ENCODE measurements at places on chromosomes 11 and 22.
A peak's percentile ranks its signal among the peaks of the same experiment; 100 is the strongest.

DNA sequence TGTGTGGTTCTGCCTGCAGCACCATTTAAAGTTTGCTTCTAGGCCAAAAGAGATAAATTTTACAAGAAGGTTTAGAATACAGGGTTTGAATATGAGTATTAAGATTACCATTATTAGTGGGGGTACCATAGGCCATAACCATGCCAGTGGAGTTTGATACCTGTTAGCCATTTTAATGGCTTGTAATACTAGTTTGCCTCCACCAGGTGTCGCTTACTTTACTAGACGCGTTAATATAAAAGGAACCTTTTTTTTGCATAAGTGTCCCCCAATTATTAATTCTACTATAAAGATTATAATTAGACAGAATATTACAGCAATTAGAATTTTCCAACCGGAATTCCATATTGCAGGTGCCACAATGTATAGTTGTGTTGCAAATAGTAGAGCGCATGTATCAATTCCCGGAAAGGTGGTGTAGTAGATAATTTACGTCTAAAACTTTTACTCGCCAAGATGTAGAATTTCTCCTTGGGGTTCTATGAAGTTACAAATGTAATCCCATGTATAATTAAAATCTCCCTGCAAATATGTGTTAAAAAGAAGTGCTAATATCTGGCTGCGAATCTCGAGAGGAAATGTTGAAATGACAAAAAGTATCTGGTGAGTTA is 16.1 kb downstream of the MS4A6E start:
- DNase-seq, result no peak

GRCh38 chr11:9210224-9210921 is 54.8 kb downstream of the DENND5A start:
- no peak for DNase-seq

- DNase-seq, result no peak
Measured at GRCh38 chr22:50530580-50530876, 716 bp upstream of the TYMP start.

GRCh38 chr22:49420651-49421050 is 407.0 kb downstream of the BRD1 start:
- no peak for DNase-seq

- no peak for DNase-seq
Measured at GRCh38 chr11:70029861-70030380, 48.2 kb upstream of the ANO1 start.

DNA sequence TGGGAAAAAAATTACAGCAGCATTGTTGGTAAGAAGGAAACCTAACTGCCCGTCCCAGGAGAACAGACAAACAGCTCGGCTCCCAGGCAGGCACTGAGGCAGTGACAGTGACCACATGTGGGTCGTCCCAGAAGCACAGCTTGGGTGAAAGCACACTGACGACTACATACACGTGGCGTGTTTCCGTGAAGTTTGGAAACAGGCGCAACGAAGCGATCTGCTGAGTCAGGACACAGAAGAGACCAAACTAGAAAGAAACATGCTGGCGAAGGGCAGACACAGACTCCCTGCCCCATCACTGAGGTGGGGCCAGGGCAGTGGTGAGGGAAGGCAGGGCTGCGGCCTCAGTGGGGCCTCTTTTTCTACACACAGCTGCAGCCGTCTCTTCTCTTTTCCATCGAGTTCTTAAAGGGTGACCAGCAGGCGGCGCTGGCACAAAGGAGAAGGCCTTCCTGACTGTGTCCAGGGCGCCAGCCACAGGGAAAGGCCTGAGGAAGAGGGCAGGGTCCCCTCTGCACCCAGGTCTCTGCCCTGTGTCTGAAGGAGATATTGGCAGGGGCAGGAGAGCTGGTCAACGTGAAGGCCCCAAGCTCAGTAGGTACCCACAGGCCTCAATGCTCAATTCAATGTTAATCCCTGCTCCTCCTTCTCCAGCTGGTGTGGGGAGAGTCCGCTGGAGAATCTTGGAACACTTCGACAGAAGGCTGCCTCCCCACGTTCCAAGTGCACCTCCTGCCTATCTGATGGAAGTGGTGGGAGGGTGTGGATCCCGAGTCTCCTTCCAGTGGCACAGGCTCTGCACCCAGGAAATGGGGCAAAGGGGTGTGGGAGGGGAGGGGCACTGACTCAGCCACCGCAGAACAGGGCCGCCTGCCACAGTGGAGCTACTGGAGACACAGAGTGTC is 19.9 kb downstream of the CARS1 start:
- DNase-seq, result peak; percentile 13

- no peak for DNase-seq
Measured at GRCh38 chr11:23311986-23312940, 452.0 kb upstream of the CCDC179 start.

- DNase-seq, result no peak
Measured at GRCh38 chr11:129348813-129349212, 26.8 kb upstream of the BARX2 start.
